ENCODE measurements at places on chromosomes 7 and 10.

DNA sequence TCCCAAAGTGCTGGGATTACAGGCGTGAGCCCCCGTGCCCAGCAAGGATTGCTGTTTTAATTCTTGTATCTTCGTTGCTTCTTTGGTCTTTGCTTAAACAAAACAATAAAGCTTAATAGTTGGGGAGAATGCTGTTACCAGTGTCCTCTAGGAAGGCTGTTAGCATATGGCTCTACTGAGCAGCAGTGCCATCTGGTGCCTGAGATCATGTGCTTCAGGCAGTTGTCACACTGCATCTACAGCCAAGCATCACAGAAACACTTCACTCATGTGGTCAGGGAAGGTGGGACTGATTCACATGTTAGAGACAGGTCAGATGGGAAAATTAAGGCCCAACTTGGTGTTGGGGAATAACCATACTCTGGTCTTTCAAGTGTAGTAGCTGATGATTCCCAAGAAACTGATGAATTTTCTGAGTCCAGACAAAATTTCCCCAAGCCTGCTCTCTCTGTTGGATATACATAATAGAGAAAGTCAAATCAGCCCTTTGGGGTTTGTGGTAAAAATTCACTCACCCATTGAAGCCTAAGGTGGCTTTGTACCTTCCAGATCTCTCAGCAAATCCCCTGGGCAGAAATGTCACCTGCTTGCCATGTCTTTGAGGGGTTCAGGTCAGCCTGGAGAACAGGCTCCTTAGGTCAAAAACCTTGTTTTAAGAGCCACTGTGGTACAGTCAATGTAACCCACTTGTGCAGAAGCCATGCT is 28.4 kb downstream of the UBE2D4 start:
- no peak for DNase-seq

DNA sequence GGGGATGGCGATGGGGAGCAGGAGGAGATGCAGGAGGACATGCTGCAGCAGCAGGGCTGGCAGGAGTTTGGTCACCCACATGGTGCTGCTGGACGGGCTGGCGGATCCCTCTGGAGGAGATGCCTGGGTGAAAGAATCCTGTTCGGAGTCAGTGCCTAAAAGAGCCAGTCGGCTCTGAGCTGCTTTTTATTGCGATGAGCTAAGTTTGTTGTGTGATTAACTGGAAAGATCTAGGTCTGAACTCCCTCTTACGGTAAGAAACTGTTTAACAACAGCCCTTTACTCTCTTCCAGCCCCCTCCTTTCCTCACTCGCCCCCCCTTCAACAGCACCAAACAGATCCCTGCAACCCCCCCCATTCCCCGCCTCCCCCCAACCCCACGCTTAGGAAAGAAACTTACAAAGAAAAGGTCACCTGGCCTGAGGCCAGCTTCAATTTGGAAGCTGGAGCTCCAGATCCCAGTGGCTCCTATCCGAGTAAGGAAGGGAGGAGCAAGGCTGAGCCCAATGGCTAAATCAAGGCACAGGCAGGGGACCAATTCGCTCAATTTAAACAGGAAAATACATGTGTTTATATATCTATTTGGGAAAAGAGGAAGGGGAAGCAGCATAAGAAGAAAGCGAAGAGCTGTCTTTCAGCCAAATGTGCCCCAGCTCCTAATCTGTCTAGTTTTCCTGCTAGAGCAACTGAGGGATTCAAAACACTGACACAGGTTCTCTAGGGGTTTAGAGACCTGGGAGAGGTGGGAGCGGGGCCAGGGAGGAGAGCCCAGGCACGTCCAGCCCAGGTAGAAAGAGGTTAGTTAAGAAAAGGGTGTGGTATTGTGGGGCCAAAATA is at the start of gene HGF:
TSS of gene HGF (minus strand) at position 157 of the 837 bp plus-strand sequence. CDS start at position 81, 76 bp downstream.
- no peak for DNase-seq

- DNase-seq, result no peak
These were observed 156.8 kb upstream of the MAGI2 start for GRCh38 chr7:79610313-79610712.

DNA sequence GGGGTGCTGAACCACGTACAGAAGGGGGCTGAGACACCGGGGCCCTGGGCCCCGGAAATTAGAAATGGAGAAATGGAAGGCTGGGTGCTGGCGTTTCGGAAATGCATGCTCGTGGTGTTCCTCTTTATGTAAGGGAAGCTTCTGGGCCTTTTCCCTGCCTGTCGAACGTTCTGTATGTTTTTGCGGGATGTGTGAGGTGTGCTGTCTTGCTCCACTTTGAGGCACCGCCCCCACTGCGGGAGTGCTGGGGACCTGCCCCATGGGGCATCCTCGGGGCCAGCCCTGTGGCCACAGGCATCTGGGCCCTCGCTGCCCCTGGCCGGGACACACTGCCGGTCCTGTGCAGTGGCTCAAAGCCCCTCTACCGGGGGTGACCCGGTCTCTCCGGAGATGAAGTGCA is 1.7 kb upstream of the VENTX start:
- no peak for DNase-seq

DNA sequence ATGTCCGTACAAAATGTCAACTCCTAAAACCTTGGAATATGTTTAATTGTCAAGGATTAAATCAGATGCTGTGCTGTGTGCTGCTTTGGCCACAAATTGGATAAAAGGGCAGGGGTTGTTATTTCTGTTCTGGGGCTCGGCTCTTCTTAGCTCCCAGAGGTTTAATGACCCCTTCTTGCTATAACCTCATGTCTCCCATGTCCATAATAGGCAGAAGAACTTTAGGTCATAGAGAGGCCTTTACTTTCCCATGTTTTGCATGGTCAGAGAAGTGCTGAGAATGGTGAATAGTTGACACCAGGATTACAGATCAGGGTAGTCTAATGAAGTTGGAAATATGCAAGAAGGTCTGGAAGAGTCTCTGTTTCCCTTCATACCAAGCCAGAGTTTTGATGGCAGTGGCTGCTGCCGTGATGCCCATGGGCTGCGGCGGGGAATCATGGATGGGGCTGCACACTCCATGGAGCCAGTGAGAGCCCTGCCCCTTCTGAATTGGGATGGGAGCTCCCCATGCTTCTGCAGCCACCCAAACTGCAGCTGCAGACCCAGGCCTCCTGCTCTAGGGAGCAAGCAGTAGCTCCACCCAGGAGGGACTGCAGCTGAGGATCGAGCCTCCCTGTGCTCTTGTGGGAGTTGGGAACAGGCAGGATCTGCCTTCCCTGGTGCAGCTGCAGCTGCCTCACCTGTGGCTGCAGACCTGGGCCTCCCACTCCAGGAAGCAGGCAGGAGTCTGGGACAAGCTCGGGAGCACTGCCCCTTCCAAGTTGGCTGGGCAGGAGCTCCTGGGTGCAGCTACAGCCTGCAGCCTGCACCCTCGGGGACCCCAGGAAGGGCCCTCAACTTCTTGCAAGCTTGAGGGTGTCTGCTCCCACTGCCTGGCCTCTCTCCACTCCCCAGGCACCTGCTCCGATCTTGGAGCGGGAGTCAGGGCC is 23.1 kb upstream of the STEAP4 start:
- DNase-seq, result no peak

Data from NK-92 treated with Interleukin-12 subunit alpha and Interleukin-12 subunit beta, amount 100 ng/mL, for 24 hours (cell line).